OCI-M1 (cell line): ENCODE measurements at places on chromosomes 11 and 22.

DNA sequence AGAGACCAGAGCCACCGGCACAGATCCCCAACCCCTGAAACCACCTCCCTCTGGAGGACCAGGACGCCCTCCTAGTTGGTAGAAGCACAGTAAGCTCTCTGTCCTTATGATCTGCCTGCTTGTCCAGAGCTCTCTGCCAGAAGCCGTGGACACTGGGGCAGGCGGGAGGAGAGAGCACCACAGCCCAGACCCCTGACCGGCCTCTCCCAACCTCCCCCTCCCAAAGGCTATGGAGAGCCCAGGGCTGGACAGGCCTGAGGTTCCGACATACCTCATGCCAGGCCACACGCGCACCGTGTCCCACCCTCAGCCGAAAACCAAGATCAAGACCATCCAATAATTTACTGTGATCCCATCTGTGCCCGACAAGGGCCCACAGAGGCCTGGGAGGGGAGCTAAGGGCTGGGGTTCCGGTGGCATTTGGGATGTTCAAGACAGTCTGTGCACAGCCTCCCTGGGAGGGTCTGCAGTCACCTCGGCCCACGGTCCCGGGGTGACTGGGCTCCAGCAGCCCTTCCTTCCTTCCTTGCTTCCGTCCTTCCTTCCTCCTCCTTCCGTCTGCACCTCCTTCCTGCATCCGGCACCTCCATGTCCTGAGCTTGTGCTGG lies 3.4 kb downstream of the HRAS start:
- DNase-seq, result no peak

- DNase-seq, result no peak
These were observed 72.7 kb upstream of the PPP6R3 start for GRCh38 chr11:68387840-68388239.

DNA sequence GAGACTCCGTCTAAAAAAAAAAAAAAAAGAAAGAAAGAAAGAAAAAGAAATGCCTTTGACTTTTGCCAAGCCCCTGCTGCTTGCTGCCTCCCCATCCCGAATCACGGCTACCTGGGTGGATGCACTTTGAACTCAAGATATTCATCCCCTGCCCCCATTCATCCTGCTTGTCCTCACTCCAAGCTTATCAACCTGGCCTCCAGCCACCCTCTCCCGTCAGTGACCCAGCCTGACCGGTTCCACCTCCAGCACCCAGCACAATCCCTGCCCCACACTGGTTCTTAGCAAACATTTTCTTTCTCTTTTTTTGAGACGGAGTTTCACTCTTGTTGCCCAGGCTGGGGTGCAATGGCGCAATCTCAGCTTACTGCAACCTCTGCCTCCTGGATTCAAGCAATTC lies 44.4 kb downstream of the CYTH4 start:
- DNase-seq, result no peak

DNA sequence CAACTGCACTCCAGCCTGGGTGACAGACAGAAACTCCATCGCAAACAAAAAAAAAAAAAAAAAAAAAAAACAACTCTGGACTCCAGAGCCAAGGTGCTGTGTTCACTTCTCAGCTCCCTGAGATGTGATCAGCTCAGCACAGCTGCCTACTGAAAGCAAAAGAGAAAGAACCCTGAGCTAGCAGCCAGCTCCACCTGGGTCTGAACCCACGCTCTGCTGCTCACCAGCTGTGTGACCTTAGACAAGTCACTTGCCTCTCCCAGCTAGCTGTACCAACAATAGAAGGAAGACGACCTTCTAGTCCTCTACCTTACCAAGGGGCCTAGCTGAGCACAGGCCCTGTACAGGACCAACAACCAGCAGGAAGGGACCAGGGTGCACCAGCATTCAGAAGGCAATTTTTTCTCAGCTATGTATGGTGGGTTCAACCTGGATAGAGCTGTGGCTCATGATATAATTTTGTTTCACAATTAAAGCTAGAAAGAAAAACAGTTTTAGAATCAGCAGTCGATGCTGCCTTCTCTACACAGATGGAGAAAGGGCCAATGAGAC lies 3.8 kb downstream of the DGCR2 start:
- DNase-seq, result no peak

DNA sequence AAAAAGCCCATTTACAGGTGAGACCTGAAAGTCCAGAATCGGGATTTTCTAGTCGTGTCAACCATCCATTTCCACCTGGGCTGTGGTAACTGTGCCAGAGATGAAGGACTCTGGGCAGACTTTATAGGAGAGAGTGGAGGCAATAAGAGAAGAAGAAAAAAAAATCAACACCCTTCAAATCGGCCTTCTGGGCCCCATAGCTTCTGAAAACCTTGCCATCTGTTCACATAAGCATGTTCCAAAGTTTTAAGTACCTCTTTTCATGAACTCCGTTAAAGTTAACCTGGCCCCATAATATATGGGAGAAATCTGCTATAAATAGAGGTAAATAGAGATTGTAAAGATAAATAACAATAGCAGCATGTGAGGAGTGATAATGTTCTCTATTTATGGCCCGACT lies 470.5 kb downstream of the MIAT start:
- DNase-seq, result no peak

DNA sequence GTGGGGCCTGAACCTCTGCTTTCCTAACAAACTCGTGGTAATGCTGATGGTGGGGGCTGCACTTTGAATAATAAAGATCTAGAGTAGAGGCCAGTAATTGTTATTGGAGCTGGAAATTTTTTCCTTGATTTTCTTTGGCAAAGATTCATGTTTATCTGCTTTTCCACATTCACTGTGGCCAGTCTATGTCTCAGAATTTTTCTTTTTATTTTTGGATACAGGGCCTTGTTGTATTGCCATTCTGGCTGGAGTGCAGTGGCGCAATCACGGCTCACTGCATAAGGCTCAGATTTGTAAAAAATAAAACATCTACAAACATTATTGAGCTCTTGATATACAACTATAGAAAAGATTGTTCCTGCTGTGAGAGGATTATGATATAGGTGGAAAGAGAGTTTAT lies 1.6 kb downstream of the TMEM135 start:
- no peak for DNase-seq

DNA sequence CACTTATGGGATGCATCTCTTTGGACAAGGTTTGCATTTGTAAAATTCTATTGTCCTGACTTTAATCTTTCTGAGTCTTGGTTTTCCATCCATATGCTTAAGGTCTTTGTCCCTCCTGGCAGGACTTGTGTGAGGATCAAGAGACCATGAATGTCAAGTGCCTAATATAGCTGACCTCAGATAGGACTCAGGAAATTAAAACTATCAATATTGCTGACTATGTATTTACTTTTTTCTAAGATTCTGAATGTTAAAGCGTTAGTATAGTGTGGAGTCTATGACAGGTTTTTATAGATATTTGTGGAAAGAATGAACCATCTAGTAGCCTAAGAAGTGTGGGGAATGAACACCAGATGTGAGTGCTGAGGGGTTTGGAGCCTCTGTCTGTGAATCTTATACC lies 637.8 kb downstream of the NTM start:
- no peak for DNase-seq

DNA sequence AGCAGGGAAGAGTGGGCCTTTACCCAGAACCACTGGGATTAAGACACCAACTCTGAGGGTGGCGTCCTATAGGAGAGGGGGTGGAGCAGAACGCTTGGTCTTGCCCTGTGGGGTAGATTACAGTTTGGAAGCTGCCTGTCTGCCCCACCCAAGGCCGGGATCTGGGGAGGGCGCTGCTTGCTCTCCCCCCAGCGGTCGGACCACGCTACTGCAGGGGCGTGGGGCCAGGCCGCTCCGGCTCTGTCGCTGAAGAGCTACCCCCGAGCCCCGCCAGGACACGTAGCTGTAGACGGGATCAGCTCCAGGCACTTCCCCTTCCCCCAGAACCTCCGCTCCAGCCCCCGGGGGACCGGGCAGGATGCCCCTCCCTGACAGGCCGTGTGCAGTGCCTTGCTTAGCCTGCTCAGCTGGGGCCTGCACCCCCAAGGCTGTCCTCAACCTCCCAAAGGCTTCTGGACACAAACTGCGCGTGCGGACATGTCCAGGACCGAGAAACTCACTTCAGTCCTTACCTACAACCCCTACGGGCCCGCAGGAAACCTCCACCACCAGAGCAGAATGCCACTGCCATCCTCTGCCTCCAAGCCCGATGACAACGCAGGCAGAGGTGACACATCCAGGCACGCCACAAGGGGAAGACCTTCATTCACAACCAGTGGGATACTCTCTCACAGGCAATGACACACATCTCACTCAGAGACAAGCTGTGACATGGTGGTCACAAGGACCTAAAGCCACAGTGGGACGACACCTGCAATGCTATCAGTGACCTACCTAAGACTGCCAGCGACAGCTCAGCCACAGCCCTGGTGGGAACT lies 3.6 kb downstream of the AHNAK start:
- DNase-seq, result peak; percentile 88

DNA sequence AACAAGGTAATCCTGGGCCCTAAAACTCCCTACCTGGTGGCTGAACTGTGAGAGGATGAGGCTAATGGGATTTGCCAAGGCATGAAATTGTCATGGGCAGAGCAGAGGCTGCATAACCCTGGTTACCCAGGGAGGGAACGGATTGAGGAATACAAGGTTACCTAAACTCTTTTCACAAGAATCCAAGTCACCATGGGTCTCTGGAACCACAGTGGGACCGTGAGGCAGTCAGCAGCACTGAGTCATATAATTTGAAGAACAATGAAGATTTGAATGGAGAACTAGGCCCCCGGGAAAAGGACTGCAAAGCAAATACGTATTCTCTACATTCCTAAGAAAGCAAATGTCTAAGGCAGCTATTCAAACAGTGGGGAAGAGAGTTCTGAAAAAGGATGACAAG lies 19.8 kb downstream of the CAT start:
- DNase-seq, result no peak

- DNase-seq, result no peak
These were observed 34.0 kb downstream of the PARVA start for GRCh38 chr11:12411393-12411792.

GRCh38 chr11:116644201-116644940 lies 128.4 kb downstream of the BUD13 start:
- no peak for DNase-seq

- peak; percentile 70 for DNase-seq
These were observed 20.1 kb downstream of the ZBTB16 start for GRCh38 chr11:114079511-114080065.

- no peak for DNase-seq
These were observed 420.0 kb downstream of the DYNC2H1 start for GRCh38 chr11:103529181-103529684.
